PC-3 (cell line): ENCODE measurements at places on chromosomes 6 and 20. TPM values are rescaled to one million over a fixed set of nuclear protein-coding genes. Genes with fewer than 3 reads are reported as not detected.

GRCh38 chr6:21354805-21355238 lies 238.7 kb upstream of the SOX4 start:
- no peak for DNase-seq

The PBOV1 gene
- total RNA-seq = not detected in 2 replicates

The CD93 gene
- total RNA-seq = not detected in 2 replicates

DNA sequence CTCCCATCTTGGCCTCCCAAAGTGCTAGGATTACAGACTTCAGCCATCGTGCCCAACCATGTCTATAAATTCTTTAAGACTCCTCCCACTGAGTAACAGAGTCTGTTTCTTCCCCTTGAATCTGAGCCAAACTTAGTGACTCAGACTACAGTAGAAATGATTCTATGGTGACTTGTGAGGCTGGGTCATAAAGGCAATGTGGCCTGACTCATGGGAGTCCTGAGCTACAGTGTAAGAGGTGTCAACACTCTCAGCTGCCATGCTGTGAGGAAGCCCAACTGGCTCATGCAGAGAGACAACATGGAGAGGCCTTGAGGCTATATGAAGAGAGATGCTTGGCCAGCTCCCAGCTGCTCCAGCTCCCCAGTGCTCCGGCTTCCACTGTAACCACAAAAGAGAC lies 5.2 kb upstream of the NRSN2 start:
- DNase-seq = peak; percentile 99

- DNase-seq = no peak
Observed at GRCh38 chr6:165575158-165575549, 87.9 kb downstream of the PDE10A start.

- DNase-seq = no peak
Observed at GRCh38 chr20:61014491-61014890, 237.6 kb upstream of the CDH4 start.

DNA sequence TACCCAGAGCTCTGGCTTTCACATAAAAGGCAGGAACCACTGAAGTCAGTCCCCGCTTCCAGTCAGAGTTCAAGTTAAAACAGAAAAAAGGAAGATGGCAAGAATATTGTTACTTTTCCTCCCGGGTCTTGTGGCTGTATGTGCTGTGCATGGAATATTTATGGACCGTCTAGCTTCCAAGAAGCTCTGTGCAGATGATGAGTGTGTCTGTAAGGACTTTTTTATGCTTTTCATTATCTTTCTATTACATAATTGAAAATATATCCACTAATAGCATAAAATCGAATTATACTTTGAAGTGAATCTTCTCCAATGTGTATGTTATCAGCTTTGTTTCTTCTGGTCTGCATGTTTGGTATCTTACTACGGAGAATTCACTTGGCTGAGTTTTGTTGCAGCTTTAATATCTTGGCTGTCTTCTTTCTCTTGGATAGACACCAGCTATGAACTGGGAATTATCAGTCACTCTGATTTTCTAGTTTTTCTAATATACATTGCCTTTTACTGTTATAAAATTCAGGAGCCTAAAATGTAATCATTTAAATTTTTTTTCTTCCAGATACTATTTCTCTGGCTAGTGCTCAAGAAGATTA lies at the start of gene OTOR:
OTOR (plus strand) TSS at position 51 of the 593 bp plus-strand sequence; CDS start at position 95, 44 bp downstream.
- no peak for DNase-seq

The FAM217A gene
- not detected in 2 replicates for total RNA-seq

The SCRT2 gene
- not detected in 2 replicates for total RNA-seq

- DNase-seq = peak; percentile 83
Observed at GRCh38 chr20:41249411-41250281, 67.9 kb downstream of the ZHX3 start.

The C20orf141 gene
- total RNA-seq = not detected in 2 replicates

The MYBL2 gene
- 95.9 and 103 TPM in 2 replicates for total RNA-seq

DNA sequence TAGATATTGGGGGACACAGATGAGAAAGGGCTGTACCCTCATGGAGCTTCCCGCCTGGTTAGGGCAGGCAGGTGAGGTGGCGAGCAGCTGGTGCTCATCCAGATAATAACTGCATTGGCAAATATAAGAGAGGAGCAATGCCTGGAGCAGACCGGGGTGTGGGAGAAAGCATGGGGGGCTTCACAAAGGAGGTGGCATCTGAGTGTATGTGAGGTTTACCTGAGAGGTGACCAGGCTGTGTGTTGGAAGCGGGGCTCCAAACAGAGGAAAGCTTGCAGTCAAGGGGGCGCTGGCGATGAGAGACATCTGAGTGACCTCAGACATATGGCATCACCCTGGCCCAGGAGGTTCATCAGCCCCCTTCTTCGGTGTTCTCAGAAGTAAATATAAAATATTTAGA lies 72.1 kb upstream of the PMEPA1 start:
- DNase-seq = no peak

GRCh38 chr6:130526466-130526865 lies 160.6 kb downstream of the TMEM200A start:
- DNase-seq = no peak

DNA sequence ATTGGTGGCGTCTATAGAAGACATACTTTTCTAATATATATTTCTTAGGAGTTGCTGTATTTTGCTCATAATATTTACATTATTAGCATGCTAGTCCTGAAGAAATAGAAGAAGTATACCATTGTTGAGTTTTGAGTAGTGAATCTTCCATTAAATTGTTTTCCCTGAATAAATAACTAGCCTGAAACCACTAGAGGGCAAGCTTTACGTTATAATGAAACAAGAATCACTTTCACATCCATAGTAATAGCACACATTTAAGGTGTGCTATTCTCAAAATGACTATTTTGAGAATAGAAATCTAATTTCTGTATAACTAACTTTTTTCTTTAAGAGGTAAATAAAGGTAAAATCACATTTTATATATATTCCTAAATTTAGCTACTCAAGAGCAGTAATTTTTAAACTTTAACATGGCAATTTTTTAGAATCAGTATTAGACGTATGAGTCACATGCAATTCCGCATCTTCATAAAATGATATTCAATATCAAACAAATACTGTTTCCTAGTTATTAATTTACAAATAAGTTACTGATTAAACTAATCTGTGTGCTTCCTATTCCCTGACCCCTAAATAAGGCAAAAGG lies 213.2 kb upstream of the MANEA start:
- peak; percentile 39 for DNase-seq

DNA sequence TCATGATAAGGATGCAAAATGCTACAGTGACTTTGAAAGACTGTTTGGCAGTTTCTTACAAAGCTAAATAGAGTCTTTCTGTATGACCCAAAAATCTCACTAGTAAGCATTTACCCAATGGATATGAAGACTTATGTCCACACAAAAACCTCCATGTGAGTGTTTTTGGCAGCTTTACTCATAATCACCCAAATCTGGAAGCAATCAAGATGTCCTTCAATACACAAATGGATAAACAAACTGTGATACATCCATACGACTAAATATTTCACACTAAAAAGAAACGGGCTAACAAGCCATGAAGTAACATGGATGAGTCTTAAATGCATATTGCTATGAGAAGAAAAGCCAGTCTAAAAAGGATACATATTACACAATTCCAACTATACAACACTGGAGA lies 117.2 kb downstream of the PDE10A start:
- DNase-seq = no peak

GRCh38 chr6:129672881-129673631 lies 36.9 kb downstream of the ARHGAP18 start:
- peak; percentile 83 for DNase-seq

GRCh38 chr6:41208439-41209106 lies 7.6 kb upstream of the TREML2 start:
- no peak for DNase-seq

The PTCHD4 gene
- total RNA-seq = not detected in 2 replicates

- no peak for DNase-seq
Observed at GRCh38 chr20:61674121-61674520, 391.6 kb downstream of the TAF4 start.

GRCh38 chr20:37797669-37798175 lies 103.9 kb downstream of the CTNNBL1 start:
- DNase-seq = no peak

- no peak for DNase-seq
Observed at GRCh38 chr20:59608871-59609270, 4.5 kb downstream of the PHACTR3 start.

DNA sequence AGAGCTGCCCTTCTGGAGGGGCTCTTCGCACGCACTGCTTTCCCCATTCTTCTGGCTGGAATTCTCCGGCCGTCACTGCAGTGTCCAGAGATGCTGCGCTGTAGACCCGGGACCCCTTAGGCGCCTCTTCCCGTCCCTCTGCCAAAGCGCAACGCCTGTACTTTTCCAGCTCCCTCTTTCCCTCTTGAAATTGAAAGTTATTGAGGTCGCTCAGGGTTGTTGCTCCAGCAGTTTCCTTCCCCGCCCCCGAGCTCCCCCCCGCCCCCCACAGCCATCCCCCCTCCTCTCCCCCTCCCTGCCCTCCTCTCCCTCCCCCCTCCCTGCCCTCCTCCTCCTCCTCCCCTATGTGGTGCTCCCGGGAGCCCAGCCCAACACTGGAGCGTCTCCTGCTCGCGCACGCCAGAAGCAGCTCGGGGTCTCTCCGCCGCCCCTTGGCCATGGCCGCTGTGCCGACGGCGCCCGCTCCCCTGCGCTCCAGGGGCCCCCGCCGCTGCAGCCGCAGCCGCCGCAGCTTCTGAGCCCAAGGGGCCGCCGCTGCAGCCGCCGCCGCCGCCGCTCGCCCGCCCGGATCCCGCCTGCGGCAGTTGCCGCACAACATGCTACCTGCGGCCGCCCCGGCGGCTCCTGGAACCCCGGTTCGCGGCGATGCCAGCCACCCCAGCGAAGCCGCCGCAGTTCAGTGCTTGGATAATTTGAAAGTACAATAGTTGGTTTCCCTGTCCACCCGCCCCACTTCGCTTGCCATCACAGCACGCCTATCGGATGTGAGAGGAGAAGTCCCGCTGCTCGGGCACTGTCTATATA lies at the start of gene RSPO3:
RSPO3 (plus strand) TSS at position 374 of the 804 bp plus-strand sequence. CDS start 522 bp downstream, outside the sequence.
- DNase-seq = no peak

DNA sequence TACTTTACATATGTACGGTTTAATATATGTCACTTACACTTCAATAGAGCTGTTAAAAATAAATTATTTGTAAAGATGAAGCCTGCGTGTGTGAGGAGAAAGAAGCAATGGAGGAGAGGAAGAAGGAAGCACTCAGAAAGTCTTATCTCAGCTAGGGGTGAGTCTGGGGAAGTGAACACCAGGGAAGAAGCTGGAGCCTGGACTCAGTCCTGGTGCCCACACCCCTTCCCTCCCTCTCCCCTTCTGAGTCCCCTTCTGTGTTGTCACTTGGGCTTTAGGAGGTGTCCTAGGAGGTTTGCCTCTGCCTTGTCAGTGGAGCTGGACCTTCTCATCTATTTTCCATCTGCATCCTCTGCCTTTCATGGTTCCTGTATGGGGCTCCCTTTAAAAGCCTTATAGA lies 1.9 kb downstream of the SIRPB2 start:
- DNase-seq = no peak

GRCh38 chr20:44837946-44838345 lies 27.6 kb upstream of the RIMS4 start:
- DNase-seq = no peak
